ENCODE measurements at places on chromosomes 5 and 9.

DNA sequence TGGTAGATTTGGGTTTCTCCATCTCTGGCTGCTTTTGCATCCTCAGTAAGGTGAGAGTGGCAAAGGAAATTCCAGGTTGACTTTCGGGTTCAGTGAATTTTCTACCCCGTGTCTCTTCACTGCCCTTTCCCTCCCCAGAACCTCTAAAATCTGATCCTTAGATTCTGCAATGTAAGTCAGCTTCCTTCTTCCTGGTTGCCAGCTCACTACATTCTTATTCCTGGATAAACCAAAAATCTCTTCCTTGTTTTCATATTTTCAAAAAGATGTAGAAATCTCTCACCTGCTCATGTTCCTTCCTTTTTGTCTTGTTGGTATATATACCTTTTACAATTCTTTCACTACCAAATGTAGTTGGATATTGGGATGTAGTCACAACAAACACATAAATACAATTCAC, 145.8 kb downstream of the TMC1 start:
- no peak for DNase-seq

DNA sequence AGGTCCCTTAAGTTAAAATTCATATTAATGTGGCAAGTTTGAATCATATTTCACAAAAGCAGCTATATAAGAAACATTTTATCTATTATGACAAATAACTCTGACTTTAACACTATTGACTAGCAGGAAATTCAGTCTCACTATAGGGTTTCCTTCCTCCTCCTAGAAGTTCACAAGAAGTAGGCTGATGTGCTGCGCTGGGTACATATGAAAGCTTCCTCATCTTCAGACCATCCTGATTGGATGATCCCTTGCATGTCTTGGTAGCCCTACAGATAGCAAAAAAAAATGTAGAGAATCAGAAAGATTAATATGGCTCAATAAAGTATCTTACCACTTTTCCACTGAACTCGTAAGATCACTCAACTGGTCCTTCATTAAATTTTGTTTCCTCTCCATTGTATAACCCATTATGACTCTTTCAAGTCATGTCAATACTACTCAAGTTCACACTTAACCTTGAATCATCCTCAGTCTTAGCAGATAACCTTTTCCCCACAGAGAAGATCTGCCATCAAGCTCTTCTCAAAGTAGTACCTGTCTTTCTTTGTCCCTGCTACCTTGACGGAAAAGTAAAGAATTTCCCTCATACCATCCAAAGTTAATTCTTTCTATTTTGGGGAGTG, 11.5 kb upstream of the PSIP1 start:
- no peak for DNase-seq

- DNase-seq = peak; percentile 22
Observed at GRCh38 chr5:168766426-168766700, 187.2 kb upstream of the PANK3 start.

GRCh38 chr5:26432386-26432785, 606.0 kb downstream of the CDH9 start:
- DNase-seq = no peak

GRCh38 chr5:33631786-33632185, 191.0 kb downstream of the TARS1 start:
- peak; percentile 13 for DNase-seq

- no peak for DNase-seq
Observed at GRCh38 chr9:14827805-14828204, 82.4 kb downstream of the FREM1 start.

Measured in GM03348 (cell line).